ENCODE measurements at places on chromosomes 5 and 9.
A peak's percentile ranks its signal among the peaks of the same experiment; 100 is the strongest.

GRCh38 chr9:121743441-121744001 lies 92.1 kb downstream of the DAB2IP start:
- peak; percentile 63 for DNase-seq

- peak; percentile 17 for DNase-seq
Observed at GRCh38 chr5:176790941-176791340, 19.4 kb upstream of the UNC5A start.

GRCh38 chr9:3775968-3776367 lies 250.2 kb upstream of the RFX3 start:
- DNase-seq, result peak; percentile 46

GRCh38 chr5:2103940-2104339 lies 221.2 kb upstream of the IRX4 start:
- DNase-seq, result no peak

DNA sequence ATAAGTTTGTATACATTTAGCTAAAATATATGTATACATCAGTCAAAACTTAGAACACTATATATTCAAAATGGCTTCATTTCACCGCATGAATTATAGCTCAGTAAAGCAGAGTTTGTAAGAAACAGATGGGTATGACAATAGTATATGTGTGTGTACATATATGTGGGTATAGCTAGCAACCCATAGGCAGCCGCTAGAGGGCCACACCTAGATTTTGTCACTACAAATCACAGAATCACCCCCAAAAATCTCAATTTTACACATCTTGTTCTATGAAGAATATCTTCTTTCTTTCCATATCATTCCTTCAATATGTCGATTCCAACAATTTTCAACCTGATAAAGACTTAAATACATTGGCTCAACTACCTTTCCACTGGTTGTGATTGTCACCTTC lies 357.8 kb upstream of the CCNG1 start:
- no peak for DNase-seq

- DNase-seq, result no peak
Observed at GRCh38 chr5:160667160-160667559, 184.9 kb downstream of the ATP10B start.

DNA sequence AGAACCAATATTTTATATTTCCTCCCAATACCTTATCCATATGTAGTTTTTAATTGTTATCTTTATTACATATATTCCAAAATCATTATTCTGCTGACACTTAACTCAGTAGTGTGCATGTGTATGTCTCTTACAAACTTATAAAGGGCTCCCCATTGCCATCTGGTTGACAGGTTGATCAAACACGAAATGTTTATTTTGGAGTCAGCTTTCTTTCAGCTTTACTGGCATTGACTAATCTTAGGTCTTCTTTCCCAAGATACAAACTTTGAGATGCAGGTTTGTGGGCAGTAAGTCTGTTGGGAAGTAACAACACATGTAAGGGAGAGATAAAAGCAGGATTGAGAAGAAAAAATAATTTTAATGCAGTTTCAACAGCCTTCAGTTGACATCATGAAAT lies 716.0 kb upstream of the CHD1 start:
- DNase-seq, result no peak

GRCh38 chr5:142859037-142859436 lies 88.9 kb downstream of the ARHGAP26 start:
- no peak for DNase-seq

DNA sequence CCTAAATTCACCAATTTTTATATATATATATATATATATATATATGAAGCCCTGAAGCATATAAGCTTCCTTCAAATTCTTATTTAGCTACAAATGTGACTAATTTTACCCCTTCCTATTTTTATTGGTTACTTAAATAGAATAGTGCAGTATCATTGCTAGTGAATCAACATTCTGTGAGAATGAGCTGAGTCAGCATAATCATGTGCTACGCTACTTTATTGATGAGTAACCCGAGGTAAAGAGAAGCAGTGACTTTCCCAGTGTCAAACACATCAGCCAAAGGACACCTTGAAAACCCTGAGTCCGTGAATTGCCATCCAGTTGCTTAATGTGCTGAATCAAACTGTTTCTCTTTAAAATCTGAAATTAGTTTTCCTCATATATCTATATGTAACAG lies 546.2 kb downstream of the DMRTA1 start:
- no peak for DNase-seq

GRCh38 chr5:86684222-86684621 lies 66.5 kb downstream of the COX7C start:
- no peak for DNase-seq

DNA sequence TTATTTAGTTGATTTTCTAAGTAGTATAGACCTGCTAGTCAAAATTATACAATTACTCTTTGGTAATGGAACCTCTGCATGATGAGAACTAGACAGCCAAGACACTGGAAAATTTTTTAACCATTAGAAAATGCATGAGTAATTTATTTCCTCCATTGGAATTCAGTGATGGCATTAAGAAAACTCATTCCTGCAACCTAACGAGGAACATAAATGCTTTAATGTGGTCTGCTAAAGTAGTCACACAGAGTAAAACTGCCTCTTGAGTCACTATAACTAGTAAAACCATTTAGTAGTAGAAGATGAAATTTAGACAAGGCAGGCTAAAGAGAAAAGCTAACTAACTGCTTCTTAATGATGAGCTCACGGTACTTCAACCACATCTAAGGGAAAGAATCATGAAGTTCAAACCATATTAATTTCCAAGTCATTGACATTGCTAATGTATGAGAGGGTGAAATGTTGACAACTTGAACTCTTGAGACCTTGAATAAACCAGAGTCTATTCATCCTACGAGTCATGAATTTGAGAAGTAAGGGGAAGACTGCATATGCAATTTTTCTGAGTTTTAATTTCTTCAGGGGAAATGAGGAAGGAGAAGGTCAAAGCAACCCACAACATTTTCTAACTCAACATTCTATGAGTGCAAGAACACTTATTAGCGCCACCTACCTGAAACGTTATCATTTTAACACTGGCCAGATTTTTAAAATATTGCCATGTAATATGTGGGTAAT lies 74.4 kb downstream of the GLIS3 start:
- DNase-seq, result peak; percentile 96

DNA sequence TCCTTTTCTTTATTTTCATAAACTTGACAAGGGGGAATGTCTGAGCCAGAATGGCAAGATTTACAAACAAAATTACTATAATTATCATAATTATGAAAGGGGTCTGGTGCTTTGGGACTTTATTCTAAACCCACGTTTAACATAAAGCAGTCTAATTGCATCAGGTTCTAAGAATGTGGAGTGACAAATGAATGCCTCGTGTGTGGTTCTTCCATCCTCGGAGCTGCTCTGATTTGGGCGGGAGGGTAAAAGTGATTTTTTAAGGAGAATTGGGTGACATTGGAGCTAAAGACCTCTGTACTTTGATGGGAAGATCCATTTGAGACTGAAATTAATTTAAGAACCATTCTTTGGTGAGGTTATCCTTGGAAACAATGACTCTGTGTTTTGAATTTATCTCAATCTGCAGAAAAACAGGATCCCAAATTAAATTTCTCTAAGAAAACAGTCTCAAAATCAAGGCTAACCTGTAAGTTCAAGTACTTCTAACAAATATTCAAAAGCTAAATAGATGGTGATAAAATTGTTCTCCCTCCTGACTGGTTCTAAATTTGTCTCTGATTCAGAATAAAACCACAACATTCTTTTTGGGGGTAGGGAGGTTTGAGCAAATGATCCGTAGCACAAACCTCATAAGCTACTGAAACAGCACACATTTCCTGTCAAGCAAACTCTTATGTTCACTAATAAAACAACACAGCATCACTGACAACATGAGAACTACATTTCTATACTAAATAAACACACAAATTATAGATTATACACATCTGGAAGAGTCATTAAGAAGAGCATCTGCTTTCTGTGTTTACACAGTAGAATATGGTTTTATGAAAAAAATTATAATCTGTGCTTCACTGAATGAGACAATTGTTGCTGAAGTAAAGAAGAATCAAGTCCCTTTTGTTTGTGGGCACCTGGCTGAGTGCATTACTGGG lies 85.5 kb downstream of the DCP2 start:
- peak; percentile 87 for DNase-seq

- DNase-seq, result no peak
Observed at GRCh38 chr9:68742333-68742730, 37.3 kb downstream of the PIP5K1B start.

GRCh38 chr9:115035841-115036612 lies 81.9 kb downstream of the TNC start:
- peak; percentile 93 for DNase-seq

All from fibroblast of upper back skin (primary cell).